AG20443 (cell line): ENCODE measurements at places on chromosomes 7 and 10.

- no peak for DNase-seq
Observed at GRCh38 chr7:27154901-27155815, 1.3 kb downstream of the HOXA7 start.

- DNase-seq, result no peak
Observed at GRCh38 chr10:48300556-48300955, 5.9 kb upstream of the MAPK8 start.

DNA sequence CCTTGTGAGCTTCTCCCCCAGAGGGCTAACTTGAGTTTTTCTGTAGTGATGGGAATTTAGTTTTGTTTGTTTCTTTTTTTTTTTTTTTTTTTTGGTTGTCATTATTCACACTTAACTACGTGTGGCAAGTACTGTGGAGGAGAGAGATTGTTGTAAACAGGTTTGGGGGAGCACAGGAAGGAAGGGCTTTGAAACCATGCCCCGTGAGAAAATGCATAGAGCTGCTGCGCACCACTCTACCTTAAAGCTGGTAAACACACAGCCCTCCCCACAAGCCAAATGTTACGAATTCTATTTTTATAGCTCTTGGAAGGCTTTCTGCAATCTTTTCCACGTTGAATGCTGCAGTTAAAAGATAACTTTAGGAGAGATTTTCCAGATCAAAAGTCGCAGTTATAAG, 76.2 kb downstream of the ZNF22 start:
- DNase-seq, result no peak

- DNase-seq, result no peak
Observed at GRCh38 chr7:157284229-157285014, 52.4 kb upstream of the DNAJB6 start.

GRCh38 chr7:155515318-155515717, 31.0 kb downstream of the CNPY1 start:
- no peak for DNase-seq

DNA sequence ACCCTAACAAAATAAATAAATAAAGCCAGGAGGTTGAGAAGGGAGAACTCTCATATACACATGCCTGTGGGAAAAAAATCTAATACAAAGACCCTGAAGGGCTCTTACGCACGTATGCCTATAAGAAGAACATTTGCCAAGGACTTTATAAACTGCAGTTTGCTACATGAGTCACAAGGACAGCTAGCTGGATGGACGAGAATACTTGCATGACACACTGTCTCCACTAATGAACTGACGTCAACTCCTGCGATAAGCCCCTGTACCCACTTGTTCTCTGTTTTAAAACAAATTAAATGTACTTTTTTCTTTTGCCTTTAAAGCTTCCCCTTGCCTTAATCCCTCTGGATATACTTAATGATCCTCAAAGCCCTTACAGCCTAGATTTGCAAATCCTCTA, 374.6 kb upstream of the GHITM start:
- DNase-seq, result no peak

- no peak for DNase-seq
Observed at GRCh38 chr7:5869691-5870090, 10.9 kb upstream of the OCM start.

GRCh38 chr10:113381416-113381815, 171.4 kb upstream of the HABP2 start:
- DNase-seq, result no peak

GRCh38 chr10:121036431-121036830, 185.3 kb downstream of the WDR11 start:
- DNase-seq, result no peak
